NCI-H187 (cell line): ENCODE measurements at places on chromosomes 16 and 17.

DNA sequence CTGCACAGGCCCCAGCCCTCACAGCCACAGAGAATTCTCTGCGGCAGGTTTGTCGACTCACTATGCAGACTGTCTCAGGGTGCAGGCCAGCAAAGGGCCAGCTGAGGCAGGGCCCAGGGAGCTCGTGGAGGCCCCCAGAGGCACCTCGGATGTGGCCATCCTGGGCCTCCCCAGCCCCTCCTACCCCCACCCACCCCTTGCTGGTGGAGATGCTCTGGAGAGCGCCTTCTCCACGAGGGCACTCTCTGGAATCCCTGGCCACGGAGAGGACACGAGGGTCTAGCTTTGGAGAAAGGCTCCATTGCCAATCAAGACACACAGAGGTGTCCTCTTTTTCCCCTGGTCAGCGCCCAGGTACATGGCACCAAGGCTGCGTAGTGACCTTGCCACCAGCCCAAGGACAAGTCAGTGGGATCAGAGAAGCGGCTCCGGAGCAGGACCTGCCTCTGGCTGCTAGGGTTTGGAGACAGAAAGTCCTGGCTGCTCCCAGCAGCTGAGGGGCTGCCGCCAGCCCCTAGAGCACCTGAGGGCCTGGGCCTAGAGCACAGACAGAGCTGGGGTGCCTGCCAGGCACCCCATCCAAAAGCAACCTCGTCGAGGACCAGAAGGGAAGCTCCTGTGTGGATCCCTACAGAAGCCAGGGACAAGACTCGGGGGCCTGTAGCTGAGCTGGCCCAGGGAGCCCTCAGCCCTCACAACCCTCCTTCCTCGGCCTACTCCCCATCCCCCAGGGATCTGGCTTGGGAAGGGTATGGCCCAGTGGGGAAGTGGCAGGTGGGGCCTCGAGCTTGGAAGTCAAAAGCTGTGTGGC is 18.7 kb downstream of the ARL2BP start:
- DNase-seq = no peak

DNA sequence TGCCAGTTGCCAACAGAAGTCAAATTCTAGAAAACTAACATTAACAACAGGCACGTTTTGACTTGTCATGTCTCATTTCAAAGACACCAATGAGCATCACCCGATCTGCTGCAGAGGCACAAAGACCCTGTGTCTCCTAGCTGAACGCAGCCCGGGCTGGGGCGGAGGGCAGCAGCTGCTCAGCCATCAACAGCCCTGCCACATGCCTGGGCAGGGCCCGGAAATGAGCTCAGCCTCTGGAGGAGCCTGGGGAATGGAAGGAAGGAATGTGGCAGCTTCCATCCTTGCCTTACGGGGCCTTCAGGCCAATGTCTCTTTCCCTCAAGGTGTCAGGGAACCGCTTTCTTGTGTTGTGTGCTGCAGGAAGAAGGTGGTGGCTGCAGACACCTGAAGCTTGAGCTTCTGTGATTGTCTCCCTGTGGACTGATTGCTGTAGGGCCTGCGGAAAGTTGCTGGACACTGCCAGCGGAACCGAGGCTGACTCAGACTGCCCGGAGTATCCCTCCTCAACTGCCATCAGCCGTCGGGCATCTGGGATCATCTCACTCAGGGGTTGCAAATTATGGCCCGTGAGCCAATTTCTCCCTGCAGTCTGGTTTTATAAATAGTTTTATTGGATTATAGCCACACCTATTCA is 7.3 kb downstream of the CDH13 start:
- no peak for DNase-seq

DNA sequence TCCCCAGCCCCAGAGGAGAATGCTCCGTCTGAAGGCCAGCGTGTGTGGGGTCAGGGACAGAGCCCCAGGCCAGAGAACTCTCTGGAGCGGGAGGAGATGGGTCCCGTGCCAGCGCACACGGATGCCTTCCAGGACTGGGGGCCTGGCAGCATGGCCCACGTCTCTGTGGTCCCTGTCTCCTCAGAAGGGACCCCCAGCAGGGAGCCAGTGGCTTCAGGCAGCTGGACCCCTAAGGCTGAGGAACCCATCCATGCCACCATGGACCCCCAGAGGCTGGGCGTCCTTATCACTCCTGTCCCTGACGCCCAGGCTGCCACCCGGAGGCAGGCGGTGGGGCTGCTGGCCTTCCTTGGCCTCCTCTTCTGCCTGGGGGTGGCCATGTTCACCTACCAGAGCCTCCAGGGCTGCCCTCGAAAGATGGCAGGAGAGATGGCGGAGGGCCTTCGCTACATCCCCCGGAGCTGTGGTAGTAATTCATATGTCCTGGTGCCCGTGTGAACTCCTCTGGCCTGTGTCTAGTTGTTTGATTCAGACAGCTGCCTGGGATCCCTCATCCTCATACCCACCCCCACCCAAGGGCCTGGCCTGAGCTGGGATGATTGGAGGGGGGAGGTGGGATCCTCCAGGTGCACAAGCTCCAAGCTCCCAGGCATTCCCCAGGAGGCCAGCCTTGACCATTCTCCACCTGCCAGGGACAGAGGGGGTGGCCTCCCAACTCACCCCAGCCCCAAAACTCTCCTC is 10.4 kb downstream of the CX3CL1 start:
- no peak for DNase-seq

DNA sequence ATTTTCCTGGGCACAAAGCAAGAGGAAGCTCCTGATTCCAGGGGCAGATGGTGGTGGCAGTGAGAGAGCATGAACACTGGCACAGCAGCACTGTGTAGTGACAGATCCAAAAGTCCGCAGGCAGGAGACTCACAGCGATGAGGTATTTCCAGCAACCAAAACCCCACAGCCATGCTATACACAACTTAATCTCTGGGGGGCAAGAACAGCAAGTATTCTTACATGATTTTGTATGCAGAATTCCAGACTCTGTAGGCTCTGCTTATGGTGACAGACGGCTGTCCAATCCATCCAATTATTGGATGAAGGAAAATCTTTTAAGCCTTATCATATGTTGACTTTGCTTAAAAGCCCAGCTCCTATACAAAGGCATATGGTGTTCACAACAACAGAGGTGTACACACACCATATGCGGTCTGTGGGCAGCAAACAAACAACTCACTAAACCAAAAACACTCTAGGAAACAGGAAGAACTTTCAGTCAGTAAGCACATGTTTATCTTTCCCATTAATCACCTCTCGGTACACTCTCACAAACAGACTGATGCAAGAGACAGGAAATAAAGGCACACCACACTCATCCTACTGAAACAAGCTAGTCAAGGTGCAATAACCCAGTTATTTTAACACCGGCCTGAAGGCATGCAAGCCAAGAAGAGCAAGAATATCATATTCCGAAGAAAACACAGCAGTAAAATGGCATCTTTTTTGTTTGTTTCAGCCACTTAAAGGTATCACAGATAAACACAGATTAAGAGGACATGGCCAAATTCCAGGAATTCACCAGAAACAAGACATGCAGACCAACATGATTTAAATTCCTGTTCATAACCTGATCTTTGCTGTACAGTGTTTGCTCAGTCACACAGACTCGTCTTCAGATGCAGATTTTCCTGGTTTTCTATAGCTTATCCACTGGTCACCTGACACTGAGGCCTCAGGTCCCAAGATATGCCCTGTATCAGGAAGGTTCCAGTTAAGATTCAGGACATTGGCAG is 47.8 kb downstream of the ERN1 start:
- no peak for DNase-seq

DNA sequence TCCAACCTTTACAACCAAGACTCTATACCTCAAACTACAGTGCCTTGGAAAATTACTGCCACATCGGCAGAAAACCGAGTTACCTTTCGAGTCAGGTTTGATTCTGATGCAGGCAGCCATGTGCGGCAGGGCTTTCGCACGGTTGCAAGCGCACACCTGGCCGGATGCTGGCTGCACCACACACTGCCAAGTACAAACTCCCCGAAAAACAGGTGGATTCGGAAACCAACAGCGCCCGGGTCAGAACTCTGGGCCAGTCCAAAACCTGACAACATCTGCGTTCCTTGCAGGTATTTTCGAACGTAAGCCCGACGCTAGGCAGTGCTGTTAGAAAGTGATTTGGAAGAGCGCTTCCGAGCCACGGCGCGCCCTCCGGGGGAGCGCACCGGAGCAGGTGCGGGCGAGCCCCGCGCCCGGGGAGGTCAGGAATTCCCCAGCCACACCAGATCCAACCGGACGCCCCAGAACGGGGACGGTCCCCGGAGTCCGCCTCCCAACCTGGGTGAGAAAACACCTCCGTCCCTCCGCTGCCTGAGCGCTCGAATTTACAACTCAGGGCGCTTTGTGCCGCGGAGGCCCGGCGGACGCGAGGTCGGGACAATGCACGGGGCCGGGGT is 1.2 kb downstream of the USP7 start:
- DNase-seq = no peak

DNA sequence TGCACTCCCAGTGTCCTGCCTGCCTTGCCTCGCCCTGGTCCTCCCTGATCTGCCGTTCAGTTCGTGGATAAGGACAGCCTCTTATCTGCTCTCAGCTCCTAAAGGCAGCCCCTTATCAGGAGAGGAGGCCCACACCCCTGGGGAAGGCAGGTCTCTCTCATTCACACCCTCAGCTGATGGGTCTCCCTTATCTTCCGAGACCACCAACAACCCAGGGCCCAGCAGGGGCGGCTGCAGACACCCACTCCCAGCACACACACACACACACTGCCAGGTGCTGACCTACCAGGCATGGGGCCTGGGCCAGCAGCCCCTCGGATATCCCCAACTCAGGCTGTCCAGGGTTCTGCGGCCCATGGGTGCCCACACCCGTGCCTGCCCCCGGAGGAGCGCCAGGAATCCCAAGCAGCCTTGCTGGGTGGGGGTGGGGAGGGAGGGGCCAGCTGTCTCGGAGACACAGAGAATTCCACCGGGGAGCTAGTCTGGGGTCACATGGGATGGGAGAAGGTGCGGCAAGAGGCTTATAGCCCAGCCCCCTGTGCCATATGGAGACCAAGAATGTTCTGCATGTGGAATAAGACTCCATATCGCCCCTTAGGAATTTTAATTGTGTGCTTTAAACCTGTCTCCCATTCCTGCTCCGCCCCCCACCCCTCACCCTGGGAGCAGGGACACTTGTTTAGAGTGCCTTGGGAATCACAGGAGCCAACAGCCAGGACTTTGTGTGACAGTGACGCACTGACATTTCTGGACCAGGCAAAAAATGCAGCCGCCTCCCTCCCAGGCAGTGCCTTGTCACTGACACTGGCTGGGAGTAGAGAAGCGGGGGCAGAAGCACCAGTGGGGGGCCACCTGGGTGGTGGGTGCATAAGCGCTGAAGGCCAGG is 41.9 kb upstream of the EMP2 start:
- no peak for DNase-seq

GRCh38 chr17:58667934-58668597 is 23.8 kb downstream of the TEX14 start:
- DNase-seq = no peak

GRCh38 chr17:31398381-31399311 is 7.2 kb downstream of the RAB11FIP4 start:
- DNase-seq = no peak

DNA sequence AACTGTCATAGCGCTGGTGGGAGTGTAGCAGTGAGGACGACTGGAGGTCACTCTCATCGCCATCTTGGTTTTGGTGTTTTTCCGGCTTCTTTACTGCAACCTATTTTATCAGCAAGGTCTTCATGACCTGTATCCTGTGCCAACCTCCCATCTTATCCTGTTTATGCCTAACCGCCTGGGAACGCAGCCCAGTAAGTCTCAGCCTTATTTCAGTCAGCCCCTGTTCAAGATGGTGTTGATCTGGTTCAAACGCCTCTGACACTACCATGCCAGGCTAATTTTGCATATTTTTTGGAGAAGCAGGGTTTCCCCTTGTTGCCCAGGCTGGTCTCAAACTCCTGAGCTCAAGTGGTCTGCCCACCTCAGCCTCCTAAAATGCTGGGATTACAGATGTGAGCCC is 179.8 kb upstream of the HSBP1 start:
- DNase-seq = no peak

GRCh38 chr16:86398622-86399021 is 111.7 kb upstream of the FOXF1 start:
- no peak for DNase-seq

GRCh38 chr16:54325616-54326265 is 39.2 kb upstream of the IRX3 start:
- no peak for DNase-seq

DNA sequence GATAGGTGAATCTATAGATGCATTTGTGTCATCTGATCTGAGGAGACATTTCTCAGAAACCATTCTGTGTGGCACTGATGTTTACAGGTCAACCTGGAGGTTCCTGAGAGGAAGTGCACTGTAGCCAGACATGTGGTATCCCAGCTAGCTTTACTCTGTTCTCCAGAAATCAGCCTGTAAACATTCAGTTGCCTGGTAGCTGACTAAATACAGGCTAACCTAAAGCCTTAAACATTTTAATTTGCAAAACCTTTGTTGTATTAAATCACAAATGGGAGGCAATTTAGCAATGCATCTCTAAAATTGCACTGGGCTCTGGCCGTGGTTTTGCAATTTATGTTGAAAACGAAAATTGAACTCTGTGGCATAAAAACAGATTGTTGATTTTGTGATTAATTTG is 207.6 kb downstream of the FTO start:
- DNase-seq = no peak

DNA sequence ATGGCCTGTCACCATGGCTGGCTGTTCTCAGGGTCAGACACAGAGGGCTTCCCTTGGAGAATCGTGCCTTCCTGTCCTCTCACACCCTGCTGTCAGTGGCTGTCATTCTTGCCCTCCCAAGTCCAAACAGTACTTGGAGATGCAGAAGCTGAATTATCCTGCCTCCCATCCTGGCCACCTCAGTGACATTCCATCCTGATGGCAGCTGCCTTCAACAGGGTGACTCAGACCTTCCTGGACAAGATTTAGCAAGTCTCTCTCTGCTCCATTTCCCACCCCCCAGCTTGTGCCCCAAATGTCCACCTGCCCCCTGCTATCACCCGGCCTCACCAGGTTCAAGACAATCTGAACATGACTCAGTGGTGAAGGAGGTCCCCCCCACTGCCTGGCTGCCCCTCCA is 4.8 kb upstream of the KRT36 start:
- no peak for DNase-seq

GRCh38 chr17:58271216-58271931 is 9.4 kb downstream of the MPO start:
- DNase-seq = no peak

DNA sequence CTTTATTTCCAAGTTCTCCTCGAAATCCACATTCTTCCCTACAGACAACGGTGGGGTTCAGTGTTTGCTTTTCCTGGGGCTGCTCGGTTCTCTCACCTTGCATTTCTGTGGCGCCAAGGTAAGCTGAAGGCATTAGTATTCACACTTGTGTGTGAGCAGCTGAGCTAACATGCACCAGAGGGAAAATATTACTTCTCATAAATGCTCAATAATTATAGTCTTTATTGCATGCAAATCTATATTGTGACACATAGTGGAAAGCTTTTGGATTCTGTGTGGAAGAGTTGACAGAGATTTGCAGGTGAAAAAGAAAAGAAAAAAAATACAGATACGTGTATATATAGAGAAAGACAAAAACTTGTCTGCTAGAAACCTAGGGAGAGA is 411.8 kb downstream of the MAF start:
- DNase-seq = no peak
